ENCODE measurements at places on chromosomes 3 and 15.

GRCh38 chr3:161016417-161017313, 88.5 kb downstream of the B3GALNT1 start:
- DNase-seq: no peak

DNA sequence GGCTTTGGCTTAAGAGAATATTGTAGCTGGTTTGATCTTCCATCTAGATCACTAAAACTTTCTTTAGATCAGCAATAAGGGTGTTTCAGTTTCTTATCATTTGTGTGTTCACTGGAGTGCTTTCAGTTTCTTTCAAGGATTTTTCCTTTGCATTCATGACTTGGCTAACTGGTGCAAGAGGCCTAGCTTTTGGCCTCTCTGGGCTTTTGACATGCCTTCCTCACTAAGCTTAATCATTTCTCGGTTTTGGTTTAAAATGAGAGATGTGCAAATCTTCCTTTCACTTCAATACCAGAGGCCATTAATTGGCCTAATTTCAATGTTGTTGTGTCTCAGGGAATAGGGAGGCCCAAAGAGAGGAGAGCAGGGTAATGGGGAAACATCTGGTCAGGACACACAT, 30.3 kb upstream of the CCNB2 start:
- no peak for DNase-seq

DNA sequence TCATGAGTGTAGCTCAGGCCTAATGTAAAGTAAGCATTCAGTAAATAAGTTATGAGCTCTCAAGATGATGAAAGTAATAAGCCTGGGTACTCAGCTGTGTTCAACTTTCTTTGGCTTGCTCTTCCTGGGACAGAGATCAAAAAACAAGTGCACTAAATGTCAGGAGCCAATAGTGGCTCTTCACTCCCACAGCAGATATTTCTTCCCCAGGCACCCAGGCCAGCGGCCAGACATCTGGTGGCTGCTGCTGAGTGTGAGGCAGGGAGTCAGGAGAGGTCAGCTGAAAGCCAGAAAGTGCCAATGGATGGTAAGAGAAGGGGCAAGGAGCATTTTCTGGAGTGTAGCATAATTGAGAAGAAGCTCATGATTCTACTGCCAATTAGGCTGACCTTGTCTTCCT, 18.2 kb upstream of the ITGA11 start:
- DNase-seq: no peak

GRCh38 chr15:68843425-68844311, 23.0 kb upstream of the ANP32A start:
- no peak for DNase-seq

- no peak for DNase-seq
Measured at GRCh38 chr3:11690863-11691766, 47.4 kb upstream of the VGLL4 start.

- no peak for DNase-seq
Measured at GRCh38 chr3:194165271-194166018, 29.5 kb downstream of the HES1 start.

GRCh38 chr3:5138214-5138981, 16.3 kb downstream of the ARL8B start:
- no peak for DNase-seq

DNA sequence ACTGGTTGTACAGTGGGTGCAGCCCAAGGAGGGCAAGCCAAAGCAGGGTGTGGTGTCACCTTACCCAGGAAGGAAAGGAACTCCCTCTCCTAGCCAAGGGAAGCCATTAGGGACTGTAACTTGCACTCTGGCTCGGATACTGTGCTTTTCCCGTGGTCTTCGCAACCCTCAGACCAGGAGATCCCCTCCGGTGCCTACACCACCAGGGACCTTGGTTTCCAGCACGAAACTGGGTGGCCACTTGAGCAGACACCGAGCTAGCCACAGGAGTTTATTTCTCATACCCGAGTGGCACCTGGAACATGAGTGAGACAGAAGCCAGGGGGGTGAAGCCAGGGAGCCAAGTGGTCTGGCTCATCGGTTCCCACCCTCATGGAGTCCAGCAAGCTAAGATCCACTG, 90.7 kb downstream of the ZBBX start:
- DNase-seq: no peak

- DNase-seq: no peak
Measured at GRCh38 chr3:4375911-4376310, 72.7 kb downstream of the SETMAR start.

DNA sequence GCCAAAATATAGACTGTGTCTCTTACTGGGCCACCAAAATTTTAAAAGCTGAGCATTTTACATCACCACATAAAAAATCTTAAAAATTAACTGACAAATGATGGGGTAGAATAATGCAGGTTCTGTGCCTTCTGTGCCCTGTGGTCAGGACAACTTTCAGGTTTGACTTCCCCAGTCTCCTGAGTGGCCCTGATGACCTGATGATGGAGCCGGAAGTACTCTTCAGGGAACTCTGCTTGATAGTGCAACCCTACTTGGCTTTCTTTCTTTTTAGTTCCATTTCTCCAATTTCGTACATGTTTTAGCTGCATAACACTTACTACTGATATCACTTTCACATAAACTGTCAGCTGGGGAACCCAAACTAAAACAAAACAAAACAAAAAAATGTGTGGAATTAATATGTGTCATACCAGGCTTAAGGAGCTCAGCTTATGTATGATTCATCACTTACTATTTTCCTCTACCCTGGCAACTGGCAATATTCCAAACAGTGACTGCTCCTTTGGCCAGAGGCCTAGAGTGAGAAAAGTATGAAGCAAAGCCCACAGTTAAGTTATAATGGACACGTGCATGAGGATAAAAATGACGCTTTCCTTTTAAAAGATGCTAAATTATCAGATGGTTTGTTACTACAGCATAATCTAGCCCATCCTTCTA, 194.3 kb downstream of the BCHE start:
- no peak for DNase-seq

DNA sequence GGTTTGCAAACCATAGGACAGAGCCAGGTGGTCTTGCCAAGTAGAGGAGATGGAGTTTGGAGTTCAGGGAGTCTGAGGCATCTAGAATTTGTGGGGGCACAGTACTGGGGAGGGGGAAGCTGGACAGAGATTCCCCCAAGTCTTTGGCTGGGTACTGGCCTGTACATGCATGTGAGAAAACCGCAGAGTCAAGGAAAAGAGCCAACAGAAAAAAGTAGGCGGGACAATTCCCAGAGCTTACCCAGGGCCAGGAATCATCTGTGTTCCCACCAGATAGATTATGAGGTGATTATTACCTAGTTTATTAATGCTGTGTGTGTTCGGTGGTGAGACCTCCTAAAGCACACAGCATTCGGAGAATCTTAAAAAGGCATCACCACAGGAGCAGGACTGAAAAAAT, 11.3 kb downstream of the LYSMD4 start:
- DNase-seq: no peak

- DNase-seq: no peak
Measured at GRCh38 chr3:57796261-57796660, 40.2 kb downstream of the SLMAP start.

GRCh38 chr15:100833417-100834389, 45.9 kb upstream of the ALDH1A3 start:
- DNase-seq: no peak

DNA sequence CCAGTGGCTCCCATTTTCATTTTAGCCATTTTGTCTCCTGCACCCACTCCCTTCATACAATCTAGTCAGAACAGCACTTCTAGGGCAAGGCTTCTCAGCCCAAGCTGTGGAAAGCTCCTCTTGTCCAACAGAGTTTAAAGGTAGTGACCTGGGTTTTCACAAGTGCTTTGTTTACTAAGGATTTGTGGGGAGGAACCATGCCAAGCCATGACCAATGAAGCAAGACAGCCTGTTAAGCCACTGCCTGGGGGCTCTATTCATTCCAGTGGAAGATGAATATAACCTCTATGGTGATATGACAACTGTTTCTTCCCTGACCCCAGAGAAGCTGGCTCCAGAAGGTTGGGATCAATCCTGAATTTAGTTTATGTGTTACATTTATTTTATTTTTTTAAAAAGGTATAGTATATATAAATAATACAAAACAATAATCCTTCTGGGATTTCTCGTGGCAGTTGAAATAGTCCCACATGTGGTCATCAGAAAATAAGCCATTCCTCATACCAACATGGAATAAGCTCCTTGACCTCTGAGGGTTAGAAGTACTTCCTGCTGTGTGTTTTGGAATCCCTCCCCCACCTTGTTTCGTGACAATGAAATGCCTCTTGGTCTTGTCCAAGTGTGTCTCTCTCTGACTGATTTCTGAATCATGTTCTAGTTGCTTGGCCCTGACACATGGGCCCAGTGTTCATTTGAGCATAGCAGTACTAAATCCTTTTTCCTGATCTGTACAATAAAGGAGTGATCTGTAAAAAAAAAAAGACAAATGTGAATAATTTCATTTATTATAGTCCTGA, 13.3 kb upstream of the THUMPD3 start:
- DNase-seq: no peak

DNA sequence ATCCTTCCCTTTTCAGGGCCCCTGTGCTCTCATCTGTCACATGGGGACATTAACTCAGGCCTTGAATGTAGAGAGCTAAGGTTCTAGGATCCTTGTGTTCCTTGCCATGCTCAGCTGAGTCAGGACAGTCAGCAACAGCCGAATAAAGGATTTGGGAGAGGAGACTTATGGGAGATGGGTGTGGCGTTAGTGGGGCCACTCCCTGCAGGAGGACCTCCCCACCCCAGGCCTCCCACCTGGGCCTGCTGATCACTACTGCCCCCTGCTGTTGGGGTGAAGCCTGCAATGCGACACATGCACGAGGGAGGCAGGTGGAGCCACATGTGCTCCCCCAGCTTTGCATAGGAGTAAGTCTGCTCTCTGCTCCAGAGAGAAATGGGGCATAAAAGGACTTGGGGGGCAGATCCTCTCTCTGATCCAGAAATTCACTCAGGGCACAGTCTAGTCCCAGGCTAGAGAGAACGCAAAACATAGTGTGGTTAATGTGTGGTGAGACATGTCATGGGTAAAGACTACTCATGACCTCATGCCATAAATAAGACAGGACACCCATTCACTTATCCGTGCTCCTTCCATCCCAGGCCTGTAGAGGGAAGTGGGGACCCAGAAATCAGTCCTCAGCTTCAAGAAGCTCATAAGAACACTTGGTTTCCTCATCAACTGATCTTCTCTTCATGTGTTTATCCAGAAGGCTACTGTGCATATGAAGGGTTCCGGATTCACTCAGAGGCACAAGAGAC, 19.4 kb downstream of the RBP1 start:
- no peak for DNase-seq
